ENCODE measurements at places on chromosomes 5 and 9.

DNA sequence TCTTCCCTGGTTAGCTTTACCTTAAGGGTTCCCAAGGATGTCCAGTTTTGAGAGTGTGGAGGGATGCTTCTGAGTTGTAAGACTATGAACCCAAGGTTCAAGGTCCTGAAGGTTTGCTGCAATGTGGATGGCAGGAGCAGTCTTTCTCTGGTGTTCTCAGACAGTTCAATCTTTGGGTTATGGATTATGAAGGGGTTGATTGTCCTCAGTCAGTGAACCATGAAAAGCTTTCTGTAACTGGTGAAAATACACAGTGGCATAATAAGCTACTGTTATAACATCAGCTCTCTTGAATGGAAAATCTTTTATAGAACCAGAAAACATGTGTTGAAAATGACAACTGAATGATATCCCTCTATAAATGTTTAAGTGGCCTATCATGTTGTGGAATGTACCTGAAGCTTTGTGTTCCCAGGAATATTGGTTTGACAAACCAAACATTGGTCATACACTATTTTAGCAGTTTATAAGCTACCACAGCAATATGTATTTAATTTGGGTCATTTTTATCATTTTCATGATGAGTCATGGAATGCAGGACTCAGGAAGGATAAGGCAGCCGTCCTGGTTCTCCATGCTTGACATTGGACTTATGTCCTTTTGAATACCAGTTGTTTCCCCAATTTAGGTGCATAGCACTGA lies 1041.8 kb upstream of the ARRDC3 start:
- DNase-seq = no peak

GRCh38 chr9:130745210-130745800 lies 51.7 kb downstream of the EXOSC2 start:
- no peak for DNase-seq

GRCh38 chr5:96741891-96742309 lies 65.8 kb downstream of the ERAP1 start:
- DNase-seq = no peak

- no peak for DNase-seq
Measured at GRCh38 chr5:170252109-170252508, 19.3 kb downstream of the C5orf58 start.

DNA sequence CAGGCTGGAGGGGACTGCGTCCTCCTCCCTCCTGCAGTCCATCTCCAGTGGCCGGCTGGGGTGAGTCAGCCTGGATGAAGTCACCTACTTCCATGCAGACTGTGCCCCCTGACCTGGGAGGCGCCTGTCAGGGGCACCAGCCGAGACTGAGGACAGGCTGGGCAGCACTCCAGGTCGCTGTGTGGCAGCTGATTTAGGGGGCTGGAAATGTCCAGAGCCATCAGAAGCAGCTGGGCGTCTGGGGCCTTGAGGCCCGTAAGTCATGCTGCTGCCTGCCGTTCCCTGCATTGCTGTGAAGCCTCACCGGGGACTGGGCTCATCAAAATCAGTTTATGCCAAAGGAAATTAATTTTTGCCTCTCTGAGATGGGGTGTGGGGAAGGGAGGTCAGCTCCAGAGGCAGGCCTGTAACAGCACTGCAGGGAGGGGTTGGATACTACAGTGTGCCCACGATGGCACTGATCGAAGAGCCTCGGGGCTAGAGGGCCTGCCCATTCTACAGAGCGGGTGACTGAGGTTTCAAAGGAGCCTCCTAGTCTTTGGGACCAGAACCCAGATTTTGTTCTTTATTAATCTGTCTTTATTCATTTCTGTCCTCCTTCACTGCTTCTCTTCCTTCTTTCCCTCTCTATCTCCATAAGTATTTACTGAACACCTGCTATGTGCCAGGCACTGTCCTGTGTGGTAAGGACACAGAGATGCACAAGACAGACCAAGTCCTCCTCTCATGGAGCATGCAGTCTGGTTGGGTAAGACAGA lies 70.4 kb upstream of the PSD2 start:
- no peak for DNase-seq

DNA sequence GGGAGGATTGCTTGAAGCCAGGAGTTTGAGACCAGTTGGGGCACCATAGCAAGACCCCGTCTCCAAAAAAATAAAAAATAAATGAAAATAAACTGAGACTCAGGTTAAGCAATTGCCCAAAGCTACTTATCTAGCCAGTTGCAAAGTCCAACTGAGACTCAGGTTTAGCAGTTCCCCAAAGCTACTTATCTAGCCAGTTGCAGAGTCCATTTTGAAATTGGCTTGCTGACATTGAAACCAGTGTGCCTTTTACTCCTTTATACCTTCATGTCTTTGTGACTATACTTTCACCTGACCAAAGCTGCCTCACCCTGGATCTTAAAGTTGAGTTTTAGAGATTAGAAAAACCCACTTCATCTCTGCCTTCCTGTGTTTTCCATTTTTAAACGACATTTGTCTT lies 66.5 kb downstream of the GALNT10 start:
- no peak for DNase-seq

DNA sequence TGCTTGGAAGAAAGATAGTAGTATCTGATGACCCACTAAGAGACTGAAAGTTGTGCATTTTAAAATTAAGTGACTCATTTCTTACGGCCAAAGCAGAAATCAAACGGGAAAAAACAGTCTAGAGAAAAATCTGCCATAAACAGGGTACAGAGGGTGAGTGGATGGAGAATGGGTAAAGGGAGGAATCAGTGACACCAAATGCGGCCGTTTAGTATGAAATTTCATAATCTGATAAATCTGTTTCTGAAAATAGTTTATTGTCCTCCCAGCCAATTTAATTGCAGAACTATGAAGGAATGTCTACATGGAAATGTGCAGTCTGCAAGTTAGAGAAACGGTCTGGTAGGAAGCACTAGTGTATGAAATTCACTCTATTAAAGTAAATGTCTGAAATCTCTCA lies 39.5 kb downstream of the ADAMTS12 start:
- no peak for DNase-seq

DNA sequence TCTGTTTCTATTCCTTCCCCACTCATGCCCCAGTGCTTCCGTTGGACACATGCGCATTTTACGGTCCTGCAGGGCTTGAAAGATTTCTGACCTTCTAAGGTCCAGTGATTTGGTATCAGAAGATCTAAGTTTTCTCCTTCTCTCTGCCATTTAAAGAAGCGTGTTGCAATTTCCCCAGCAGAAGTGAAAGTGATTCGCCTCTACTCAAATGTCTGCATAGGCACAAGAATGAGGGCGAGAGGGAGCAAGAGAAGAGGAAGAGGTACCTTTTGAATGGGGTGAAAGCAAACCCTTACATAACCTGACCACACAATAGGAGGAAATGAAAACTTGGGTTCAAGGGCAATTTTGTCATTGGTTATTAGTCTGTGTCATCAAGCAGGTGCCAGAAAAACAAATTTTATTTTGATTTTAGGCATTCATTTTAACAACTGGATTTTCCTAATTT lies 31.7 kb upstream of the NR3C1 start:
- peak; percentile 9 for DNase-seq
